ENCODE measurements at places on chromosomes 1 and 21.

DNA sequence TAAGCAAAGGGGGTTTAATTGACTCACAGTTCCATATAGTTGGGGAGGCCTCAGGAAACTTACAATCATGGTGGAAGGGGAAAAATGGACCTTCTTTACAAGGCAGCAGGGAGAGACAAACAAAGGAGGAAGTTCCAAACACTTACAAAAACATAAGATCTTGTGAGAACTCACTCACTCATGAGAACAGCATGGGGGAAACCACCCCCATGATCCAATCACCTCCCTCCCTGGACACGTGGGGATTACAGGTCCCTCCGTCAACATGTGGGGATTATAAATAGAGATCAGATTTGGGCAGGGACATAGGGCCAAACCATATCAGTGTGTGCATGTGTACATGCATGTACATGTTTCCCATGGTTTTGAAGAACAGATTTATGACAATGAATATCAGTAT is 5.5 kb upstream of the SMG7 start:
- DNase-seq: no peak

- DNase-seq: no peak
Measured at GRCh38 chr1:214859647-214860046, 222.9 kb upstream of the KCNK2 start.

DNA sequence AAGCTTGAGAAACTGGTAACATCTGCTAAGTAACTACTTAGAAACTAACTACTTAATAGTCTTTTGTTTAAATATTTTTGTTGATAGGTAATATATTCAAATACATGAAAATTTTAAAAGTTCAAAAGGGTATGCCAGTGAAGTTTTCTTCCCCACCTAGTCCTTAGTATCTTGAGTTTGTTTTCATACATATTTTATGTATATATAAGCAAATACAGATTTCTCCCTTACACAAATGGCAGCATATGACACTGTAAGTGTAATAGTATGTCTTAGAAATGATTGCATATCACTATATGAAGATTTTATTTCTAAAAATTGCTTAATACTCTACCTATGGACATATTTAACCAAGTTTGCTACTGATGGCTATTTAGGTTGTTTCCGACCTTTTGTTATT is 38.9 kb downstream of the MARK1 start:
- DNase-seq: no peak

DNA sequence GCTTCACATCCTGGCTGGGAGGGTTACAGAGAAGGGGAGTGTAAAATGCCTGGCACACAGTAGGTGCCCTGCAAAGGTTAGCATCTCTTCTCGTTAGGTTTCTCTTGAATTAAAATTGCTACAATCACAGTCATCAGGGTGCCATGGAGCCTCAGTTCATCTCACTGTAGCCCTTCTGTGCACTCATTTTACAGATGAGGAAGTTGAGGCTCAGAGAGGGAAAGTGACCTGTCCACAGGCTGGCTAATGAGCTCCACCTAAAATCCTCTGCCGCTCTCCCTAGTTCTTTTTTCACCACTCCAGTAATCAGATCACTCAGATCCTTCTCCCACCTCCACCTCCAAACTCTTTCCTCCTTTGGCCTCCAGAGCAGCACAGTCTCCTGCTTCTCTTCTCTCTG is 13.5 kb upstream of the AHDC1 start:
- DNase-seq: no peak

GRCh38 chr1:163512349-163512989 is 190.7 kb downstream of the NUF2 start:
- no peak for DNase-seq

DNA sequence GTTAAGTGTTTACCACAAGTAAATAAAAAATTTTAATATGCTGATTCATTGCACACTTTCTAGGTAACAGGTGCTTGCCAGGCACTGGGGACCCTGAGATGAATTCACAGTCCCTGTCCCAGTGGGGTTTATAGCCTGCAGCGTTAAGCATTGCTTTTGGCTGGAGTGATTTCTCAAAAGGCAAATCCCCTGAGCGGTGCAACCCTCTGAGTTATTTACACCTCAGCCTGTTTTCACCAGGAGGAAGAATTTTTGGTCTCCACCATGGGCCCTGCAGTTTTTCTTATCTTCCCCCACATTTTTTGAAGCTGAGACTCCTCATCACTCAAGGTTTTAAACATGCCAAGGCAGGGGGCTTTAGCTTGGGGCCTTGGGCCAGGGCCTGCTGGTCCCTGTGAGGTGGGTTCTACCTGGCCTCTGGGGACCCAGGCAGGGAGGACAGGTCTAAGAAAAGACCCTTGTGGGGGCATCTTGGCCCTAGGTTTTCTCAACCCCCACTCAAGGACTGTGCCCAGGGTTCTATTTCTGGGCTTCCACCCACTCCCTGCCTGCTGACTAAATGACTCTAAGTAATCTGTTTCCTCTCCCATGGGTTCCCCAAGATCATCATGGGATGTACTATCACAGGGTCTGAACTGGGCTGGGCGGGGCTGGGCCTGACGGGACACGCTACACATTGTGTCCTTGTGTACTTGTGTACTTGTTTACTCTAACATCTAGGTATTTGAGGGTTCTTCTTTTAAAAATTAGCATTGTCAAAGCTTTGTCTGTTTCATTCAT is 10.2 kb upstream of the CHIT1 start:
- DNase-seq: no peak

DNA sequence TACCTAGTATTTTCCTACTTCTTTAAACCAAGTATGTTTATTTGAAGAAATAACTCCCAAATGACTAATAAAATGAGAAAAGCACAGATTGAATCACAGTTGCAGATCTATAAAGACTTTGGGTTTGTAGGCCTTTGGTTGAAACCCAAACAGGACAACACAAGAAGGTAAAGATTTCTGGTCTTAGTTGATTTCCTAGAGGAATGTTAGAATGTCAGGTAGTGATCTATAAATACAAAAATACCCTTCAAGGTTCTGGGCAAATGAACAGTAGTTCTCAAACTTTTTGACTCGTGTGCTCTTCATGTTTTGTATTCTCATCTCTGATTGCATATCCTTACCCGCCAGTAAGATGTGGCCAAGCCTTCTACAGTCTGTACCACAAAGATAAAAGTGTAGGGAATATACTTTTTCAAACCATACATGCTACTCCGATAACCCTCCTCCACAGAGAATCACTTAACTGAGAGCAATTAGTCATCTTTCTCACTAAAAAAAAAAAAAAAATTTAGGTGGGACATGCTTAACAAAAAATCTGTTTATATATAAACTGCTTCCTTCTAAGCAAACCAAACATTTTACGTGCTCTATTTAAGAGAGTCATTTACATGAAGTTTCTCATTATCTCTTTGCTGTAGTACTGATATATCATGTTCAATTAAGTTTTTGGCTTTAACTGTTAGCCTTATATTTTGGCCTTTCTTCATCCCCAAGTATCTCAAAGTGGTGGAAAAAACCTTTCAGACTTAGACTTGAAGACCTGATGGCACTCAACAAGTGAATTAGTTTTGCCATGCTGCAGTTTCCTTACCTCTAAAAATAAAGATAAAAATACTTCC is 36.0 kb downstream of the CNIH4 start:
- no peak for DNase-seq

DNA sequence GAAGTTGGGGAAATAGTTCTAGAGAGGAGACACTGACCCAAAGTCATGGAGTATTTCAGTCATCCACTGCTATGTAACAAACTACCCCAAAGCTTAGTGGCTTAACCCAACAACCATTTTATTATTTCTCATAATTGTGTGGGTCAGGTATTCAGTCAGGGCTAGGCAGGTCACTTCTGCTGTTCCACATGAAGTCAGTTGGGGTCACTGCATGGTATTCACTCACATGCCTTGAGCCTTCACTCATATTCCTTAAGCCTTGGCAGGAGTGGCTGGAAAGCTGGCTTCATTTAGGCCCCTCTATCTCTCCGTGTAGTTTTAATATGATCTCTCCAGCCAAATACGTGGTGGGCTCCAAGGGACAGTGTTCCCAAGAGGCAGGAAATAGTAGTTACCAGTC is 17.5 kb upstream of the RNF11 start:
- no peak for DNase-seq

DNA sequence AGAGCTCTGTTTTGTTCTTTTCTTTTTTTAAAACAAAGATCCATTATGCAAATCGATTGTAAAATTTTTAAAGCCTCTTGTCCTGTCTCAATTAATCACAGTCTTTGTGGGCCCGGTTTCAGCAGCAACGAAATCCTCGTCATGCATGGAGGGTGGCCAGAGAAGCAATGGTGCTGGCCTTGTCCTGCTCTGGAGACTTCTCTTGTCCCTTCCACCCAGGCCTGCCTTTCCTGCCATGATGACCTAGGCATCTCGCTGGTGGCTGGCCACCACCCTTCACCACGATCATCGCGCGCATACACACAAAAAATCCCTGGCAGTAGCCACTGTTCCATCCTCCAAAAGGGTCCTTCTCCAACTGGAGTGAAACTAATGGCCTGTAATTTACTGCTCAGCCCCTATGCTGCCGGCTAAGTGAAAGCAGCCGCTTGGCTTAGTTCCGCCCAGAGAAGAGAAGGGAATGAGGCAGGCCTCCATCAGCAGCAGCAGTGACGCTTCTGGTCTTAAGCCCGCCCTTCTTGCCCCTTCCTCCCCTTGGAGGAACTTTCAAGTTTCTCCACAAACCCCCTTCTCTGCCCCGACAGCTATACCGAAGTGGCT is 309.5 kb downstream of the NPHP4 start:
- DNase-seq: no peak

DNA sequence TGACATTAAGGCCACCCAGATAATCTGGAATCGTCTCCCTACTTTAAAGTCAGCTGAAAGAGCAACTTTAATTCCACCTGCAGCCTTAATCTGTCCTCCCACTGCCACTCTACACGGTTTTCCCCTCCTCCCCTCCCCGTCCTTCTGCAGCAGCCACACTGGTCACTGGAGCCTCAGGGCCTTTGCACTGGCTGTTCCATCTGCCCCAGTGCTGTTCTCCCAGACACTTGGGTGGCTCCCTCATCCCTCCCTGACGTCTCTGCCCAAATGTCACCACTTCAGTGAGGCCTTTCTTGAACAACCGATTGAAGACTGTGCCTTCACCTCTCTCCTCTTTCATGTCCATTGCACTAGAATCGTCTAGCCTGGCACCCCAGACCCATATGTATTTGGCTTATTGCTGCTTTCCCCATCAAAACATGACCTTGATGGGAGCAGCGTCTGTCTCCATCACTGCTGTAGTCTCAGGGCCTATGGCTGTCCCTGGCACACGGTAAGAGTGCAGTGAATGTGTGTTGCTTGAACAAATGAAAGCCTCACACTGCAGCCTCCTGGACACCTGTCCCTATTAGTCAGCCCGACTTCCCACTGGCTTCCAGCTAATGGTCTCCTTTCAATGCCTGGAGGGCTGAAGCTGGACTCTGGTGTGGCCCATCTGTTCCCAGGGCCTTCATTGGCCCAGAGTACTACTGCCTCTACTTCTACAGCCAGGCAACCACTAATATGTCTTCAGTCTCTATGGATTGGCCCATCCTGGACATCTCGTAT is 10.6 kb upstream of the PRDM16 start:
- DNase-seq: no peak

DNA sequence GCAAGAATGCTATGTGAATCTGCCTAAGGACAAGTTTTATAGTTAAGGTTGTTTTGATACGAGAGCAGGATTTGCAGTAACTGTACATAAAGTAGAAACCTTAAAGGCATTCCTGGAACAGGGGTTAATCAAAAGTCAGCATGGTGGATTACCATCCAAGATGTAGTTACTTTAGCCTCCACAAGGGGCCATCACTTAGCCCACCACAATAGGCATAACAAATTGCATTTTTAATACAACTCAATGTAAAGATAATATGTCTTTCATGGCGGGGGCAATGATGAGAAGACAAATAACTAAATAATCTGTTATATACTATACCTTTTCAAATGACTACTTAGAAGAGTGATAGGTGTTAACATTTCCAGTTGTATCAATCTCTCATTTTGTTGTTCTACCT is 611.2 kb upstream of the ADGRL4 start:
- DNase-seq: no peak

DNA sequence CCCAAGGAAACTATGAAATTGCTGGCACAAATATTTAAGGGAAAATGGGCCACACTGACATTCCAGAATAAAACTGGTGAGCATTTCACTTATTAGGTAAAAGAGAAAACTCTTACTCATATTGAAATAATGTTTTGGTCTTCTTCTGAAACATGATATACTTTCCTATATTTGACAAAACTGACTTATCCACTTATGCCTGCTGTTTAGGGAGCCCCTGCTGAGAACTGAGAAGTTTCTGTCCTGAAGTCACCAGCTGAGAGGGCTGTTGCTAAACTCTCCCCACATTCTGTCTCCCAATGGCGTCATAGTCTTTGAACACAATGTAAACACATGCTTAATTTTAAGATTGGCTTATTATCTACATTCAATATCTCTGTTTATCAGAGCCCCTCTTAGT is 46.8 kb upstream of the ZC3H11B start:
- DNase-seq: no peak

- DNase-seq: no peak
Measured at GRCh38 chr1:35120458-35121133, 41.4 kb downstream of the ZMYM1 start.

GRCh38 chr1:61143821-61144424 is 61.6 kb downstream of the NFIA start:
- DNase-seq: no peak

GRCh38 chr1:25140073-25140797 is 92.1 kb downstream of the SYF2 start:
- no peak for DNase-seq

DNA sequence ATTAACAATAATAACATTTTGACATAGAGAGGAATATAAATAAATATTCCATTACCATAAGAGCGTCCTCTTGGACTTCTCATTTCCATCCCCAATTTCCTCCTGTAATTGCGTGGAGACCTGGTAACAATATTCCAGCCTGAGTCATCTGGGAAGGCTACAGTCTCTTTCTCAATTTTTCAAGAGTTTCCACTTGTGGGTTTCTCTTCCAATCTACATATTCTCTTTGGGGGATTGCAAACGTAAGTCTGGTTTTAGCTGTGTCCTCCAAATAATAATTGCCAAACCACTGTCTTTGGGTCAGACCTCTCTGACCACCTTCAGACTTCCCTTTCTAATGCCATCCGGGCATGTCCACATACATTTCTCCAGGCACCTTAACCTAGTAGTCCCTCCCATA is 124.5 kb upstream of the USP24 start:
- DNase-seq: no peak

DNA sequence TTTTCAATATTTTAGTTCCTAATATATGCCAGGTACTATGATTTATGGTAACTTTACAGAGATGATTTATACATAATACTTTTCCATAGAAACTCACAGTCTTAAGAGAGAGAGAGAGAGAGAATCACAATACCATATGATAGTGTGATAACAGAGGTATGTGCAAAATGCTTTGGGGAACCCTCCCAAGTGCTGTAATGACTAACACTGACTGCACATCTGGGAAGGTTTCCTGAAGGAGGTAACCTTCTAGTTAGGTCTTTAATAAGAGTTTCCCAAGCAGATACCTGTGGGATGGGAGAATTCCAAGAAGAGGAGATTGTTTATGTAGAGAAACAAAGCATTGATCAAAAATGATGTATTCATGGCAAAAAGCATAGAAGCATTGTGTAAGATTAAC is 34.6 kb upstream of the PIGC start:
- DNase-seq: no peak

GRCh38 chr1:2640626-2641025 is 7.8 kb upstream of the MMEL1 start:
- DNase-seq: no peak

GRCh38 chr21:42117229-42117966 is 46.3 kb downstream of the UMODL1 start:
- peak; percentile 67 for DNase-seq

- no peak for DNase-seq
Measured at GRCh38 chr1:46580140-46580903, 23.7 kb downstream of the MKNK1 start.

Measured in activated CD4-positive, alpha-beta T cell treated with anti-CD3 and anti-CD28 coated beads, Interleukin-2, amount 50 U/mL, for 24 hours (primary cell).